D341Med (cell line): ENCODE measurements at places on chromosomes 2 and 18.

GRCh38 chr2:182818501-182818900, 47.9 kb downstream of the FRZB start:
- no peak for DNase-seq

DNA sequence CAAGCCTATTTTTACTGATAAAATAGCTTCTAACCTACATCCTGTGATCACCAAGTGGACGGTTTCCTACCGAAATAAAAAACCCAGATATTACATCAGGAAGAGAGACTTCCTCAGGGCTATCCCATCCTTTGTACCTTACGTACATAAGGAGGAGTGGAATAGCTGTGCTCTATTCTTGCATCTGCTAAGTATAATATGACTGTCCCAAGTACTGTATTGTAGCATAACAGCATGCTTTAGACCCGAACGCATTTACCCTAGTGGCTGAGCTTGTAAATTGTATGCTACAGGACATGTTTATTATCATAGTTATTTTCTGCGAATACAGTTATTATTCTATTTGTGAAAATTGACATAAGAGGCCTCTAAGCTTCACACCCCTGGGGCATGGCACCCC, 302.4 kb downstream of the CLIP4 start:
- no peak for DNase-seq

GRCh38 chr2:69184224-69184623, 171.2 kb downstream of the ANTXR1 start:
- DNase-seq: no peak

DNA sequence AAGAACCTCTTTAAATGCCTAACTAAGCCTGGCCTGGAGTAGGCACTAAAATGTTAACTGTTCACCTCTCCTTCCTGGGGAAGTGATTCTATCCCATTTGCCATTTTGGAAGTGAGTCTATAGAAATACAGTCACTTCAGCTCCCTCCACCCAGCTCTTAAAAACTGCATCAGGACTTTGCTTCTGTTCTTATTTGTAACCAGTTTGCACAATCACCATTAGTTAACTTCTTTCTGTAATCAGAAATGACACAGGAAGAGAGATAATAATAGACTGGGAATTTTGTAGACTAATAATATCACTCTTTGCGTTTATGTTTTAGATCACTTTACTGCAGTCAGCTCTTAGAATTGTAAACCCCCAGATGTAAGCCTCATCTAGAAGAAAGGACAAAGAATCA, 16.0 kb upstream of the MARCO start:
- DNase-seq: no peak

DNA sequence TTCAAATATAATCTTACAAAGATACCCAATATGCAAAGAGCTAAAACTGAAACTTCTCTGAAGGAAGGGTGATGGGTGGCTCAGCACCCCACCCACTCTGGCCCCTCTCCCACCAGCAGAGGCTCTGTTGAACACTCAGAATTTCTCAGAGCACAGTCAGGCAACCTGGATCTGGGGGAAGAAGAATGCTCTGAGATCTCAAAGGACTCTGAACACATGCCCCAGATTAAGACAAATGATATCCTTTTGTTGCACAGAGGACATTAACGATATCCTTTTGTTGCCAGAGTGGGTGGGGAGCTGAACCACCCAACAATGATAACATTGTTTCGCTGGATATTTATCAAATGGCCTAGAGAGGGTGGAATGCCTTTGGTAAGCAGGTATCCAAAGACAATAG, 104.8 kb downstream of the LBH start:
- no peak for DNase-seq

- no peak for DNase-seq
Observed at GRCh38 chr2:199624958-199625357, 167.2 kb upstream of the SATB2 start.

DNA sequence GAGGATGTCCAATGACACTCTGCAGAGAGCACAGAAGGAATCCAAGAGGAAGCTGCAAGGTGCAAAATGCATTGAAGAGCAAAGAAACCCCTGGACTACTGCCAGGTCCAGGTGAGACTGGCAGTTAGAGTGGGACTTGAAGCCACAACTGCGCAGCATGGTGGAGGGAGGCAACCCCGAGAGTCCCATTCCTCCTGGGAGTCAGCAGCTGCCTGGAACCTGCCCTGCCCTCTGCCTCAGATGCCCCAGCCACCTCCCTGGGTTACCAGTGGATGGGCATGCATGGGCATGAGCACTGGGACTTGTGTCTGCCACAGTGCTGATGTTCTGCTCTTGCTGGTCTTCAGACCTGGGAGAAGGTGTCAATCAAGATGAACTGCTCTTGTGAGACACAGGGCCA, 43.2 kb downstream of the ANKMY1 start:
- DNase-seq: no peak
